ENCODE measurements at places on chromosomes 7 and 10. TPM values are rescaled to one million over a fixed set of nuclear protein-coding genes. Genes with fewer than 3 reads are reported as not detected.

- no peak for DNase-seq
These were observed 5.6 kb downstream of the CH25H start for GRCh38 chr10:89201345-89202032.

GRCh38 chr10:98340261-98340939, 72.4 kb upstream of the LOXL4 start:
- DNase-seq: no peak

DNA sequence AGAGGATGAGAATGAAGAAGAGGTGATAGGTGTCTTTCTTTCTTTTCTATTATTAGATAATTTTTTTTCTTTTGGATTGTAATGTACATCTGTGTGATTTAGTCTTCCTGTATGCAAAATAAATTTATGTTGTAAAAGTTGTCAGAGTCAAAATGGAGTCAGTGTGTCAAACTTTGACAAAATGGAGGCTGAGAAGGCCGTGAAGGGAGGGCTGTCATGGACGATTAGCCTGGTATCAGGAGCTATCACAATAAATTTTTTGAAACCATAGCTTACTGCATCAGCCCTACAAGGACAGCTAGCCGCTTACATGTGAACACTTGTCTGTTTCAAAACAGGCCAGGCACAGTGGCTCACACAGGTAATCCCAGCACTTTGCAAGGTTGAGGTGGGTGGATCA, 67.6 kb downstream of the EXOC6 start:
- DNase-seq: no peak

DNA sequence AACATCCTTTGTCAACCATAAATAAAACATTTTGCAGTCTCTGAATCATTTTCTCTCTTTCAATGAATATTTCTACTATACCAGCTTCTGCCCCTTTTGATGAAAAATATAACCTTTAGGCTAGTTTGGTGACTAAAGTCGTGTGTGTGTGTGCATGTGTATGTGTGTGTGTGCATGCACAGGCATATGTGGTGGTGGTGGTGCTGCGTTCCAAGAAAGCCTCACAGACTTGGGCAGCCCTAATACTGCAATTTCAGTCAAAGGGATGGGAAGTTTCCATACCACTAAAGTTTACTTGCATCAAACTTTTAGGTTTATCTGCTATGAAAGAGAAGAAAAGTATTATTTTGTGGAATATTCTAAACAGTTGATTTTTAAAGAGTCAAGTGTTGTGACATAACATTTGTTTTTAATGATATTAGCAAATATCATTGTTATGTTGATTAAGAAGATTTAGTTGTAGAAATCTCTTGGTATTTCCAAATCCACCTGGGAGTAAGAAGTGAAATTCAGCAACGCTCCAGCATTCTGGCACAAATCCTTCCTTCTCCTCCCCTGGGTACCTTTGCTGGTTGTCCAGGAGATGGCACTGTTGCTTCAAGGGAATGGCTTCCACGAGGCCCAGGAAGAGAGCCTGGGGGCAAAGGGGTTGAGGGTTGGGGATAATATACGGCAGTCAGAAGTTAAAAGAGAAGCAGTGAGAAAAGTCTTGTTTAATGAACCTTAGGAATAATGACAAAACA, 41.5 kb downstream of the ASB4 start:
- no peak for DNase-seq

DNA sequence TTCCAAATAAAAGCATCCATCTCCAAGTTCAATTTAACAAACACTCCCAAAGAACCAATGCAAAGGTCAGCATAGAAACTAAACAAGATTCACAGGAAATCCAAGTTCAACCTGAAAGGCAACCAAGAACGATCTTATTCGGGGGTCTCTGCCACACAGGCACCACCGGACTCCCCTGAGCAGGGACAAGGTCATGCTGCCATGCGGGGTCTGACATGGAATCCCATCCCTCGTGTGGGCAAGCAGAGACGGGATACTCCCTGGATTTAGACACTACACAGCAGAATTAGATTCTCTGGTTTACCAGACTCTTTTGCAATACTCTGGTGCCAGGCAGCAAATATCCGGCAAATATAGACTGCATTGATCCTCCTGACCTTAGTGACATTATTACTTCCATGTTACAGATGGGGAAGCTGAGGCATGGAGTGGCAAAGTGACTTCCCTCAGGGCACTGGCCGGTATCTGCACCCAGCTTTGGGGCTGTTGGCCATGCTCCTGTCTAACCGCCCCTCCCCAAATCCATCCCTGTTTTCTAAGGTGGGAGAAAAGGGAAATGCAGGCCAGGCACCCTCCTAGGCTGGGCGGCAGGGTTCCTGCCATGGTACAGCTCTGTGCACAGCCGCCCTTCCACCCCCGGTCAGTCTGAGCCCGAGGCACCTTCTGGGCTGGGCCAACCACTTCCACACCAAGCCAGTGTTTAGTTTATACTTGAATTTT, 111.8 kb downstream of the VIPR2 start:
- DNase-seq: peak; percentile 74

COL26A1 gene
- total RNA-seq: not detected

SKIDA1 gene
- 0.53 TPM for total RNA-seq

GRCh38 chr7:130595986-130596385, 72.6 kb downstream of the COPG2 start:
- DNase-seq: no peak

DNA sequence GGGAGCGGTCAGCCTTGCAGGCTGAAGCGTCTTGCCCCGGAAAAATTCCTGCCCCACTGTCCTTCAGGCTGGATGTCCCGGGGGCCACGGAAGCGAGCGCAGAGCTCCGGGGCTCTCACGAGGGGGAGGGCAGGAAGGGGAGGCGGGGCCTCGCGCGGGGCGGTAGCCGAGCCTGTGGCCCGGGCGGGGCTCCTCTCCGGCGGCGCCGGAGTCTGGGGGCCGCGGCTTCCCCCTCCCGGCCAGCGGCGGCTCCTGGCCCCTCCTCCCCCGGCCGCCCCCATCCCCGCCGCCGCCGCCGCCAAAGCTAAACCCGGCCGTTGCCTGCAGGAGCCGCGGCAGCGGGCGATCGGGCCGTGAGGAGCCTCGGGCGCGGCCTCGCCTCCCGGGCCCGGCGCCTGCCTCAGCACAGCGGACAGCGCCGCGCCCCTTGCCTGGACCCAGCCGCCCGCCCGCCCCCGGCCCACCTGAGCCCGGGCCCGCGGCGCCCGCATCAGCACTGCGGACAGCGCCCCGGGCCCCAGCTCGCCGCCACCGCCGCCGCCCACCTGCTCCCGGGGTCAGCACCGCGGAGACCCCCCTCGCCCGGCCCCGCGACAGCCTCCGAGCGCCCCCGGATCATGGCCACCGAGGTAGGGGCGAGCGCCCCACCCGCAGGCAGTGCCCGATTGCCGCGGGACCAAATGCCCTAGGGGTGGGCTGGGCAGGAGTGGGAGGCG, at the start of gene GOLGA7B:
TSS of gene GOLGA7B (plus strand) at position 157 of the 716 bp plus-strand sequence. CDS start at position 618, 461 bp downstream.
- DNase-seq: no peak

- no peak for DNase-seq
These were observed 80.0 kb upstream of the PCDH15 start for GRCh38 chr10:54880996-54881395.

GRCh38 chr10:89475125-89475524, 60.3 kb downstream of the SLC16A12 start:
- no peak for DNase-seq

GRCh38 chr7:103932389-103932788, 57.1 kb downstream of the RELN start:
- no peak for DNase-seq

SP8 gene
- total RNA-seq: not detected

RAPGEF5 gene
- total RNA-seq: 22.6 TPM

HECW1 gene
- not detected for total RNA-seq

GRCh38 chr10:126380352-126381076, 7.8 kb downstream of the ADAM12 start:
- DNase-seq: no peak

ORAI2 gene
- 5.4 TPM for total RNA-seq

DNA sequence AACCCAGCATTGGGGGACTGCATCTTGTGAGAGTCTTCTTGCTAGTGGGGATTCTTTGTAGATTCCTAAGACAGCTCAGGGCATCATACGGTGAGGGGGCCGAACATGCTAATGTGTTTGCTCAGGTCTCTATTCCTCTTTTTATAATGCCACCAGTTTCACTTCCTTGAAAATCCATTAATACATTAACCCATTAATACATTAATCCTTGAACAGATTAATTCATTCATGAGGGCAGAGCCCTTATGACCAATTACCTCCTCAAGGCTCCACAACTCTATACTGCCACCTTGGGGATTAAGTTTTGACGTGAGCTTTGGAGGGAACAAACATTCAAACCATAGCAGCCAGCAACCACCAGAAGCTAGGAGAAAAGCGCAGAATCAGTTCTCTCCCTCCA, 67.2 kb upstream of the POT1 start:
- DNase-seq: no peak

- DNase-seq: no peak
These were observed 34.3 kb downstream of the ABCB1 start for GRCh38 chr7:87566311-87566900.

GRCh38 chr10:241451-241850, 106.2 kb downstream of the ZMYND11 start:
- no peak for DNase-seq

Data from suprapubic skin (tissue), 4 donors.